Mesothelial cell of epicardium (in vitro differentiated cells): ENCODE measurements at places on chromosomes 7 and 10. TPM values are rescaled to one million over a fixed set of nuclear protein-coding genes. Genes with fewer than 3 reads are reported as not detected.

KNDC1 gene
- 20.3 to 23.7 TPM (median 21.0 TPM) in 3 replicates for total RNA-seq

SYT15B gene
- 0.73 to 1.3 TPM (median 0.81 TPM) in 3 replicates for total RNA-seq

SUFU gene
- 32.4 to 33.4 TPM (median 32.7 TPM) in 3 replicates for total RNA-seq

PTN gene
- total RNA-seq: 145 to 179 TPM (median 164 TPM) in 3 replicates

NEURL1 gene
- 0.40 to 0.88 TPM (median 0.54 TPM) in 3 replicates for total RNA-seq

PNLIP gene
- not detected in 3 replicates for total RNA-seq

TMEM213 gene
- not detected in 3 replicates for total RNA-seq

CTTNBP2 gene
- total RNA-seq: 10.8 to 12.1 TPM (median 11.7 TPM) in 3 replicates

DNA sequence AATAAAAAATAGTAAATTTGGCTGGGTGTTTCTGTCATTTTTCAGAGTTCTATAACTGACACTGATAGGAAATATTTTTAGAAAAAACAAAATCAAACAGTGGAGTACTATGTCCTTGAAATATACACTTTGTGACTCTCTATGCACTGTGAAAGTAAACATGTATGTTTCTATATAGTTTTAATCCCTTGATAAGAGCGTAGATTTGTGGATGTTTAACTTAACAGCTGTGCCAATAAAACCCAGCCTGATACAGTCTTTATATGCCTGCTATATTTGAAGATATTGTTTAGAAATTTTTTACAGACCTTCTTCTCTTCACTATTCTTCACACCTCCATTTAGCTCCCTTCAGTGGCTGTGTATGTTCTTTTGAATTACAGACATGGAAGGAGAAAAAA is 473.3 kb upstream of the FZD8 start:
- DNase-seq: no peak

- peak; percentile 1 for DNase-seq
These were observed 68.6 kb upstream of the CACUL1 start for GRCh38 chr10:118823256-118823907.

DNA sequence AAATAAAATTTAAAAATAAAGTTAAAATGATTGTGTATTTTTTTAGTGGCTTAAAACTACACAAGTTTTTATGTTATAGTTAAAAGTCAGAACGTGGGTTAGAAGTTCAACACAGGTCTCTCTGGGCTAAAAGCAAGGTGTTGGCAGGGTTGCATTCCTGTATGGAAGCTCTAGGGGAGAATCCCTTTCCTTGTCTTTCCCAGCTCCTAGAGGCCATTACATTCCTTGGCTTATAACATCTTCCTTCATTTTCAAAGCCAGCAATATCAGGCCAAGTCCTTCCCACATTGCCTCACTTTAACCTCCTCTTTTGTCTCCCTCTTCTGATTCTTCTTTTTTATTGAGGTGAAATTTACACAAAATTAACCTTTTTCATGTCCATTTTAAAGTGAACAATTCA is 52.4 kb upstream of the EEPD1 start:
- DNase-seq: no peak

- DNase-seq: no peak
These were observed 23.0 kb upstream of the GPR141 start for GRCh38 chr7:37660614-37661013.

GRCh38 chr7:48563334-48563733 is 361.0 kb upstream of the CDC14C start:
- DNase-seq: no peak

GRCh38 chr10:317271-317769 is 182.1 kb downstream of the ZMYND11 start:
- no peak for DNase-seq

DNA sequence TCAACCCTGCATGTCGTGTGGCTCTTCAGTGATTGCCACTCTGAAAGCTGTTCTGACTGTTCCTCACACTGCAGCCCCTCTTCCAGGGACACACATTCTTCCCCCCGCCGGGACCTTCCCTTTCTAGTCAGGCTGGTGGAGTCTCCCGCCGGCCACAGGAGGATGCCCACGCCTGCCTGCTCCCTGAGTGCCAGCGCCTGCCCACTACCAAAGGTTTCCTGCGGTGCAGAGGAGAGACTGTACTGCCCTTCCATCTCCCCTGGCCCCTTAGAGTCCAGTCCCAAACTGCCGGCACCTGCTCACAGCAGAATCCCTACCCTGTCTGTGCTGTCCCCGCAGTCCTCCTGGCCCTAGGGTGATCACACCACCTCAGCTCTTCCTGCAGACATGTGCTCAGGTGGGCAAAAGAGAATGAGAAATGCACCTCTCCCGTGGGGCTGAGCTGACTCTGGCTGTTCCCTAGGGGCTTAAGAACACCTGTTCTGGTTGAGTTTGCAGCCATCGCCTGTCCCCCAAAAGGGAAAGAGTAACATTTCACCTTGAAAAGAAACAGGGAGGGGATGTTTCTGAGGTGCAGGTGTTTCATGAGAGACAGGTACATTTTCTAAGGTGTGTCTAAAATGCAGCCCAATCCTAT is 1.4 kb downstream of the PODXL start:
- no peak for DNase-seq

DNA sequence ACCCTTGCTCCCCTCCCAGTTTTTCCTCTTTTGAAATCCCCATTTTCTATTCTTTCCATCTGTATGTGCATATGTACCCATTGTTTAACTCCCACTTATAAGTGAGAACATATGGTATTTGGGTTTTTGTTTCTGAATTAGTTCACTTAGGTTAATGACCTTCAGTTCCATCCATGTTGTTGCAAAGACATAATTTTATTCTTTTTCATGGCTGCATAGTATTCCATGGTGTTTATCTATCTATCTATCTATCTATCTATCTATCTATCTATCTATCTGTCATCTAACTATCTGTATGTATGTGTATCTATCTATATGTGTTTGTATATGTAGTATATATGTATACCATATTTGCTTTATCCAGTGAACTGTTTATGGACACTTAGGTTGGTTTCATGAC is 264.2 kb upstream of the SEMA3E start:
- no peak for DNase-seq

DNA sequence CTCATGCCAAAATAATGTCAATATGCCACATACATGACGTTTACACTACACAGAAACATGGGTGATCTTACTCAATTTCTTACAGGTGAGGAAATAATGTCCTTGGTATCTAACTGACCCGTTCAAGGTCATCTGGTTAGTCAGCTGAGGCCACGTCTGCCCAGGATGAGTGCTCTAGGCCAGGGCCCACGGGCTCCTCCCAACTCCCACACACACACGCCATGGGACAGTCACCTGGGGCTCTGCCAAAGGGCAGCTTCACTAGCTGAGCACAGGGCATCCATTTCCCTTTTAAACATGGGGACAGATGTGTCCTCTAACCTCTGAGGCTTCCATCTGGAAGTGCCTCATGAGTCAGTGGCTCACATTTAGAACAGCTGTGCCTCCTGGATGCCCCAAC is 123.9 kb downstream of the TNS3 start:
- DNase-seq: no peak

GRCh38 chr10:59880971-59881510 is 25.3 kb downstream of the CCDC6 start:
- no peak for DNase-seq

GRCh38 chr7:70098133-70098561 is 499.9 kb downstream of the AUTS2 start:
- no peak for DNase-seq
